ENCODE measurements at places on chromosomes 3 and 15. TPM values are rescaled to one million over a fixed set of nuclear protein-coding genes. Genes with fewer than 3 reads are reported as not detected.
A peak's percentile ranks its signal among the peaks of the same experiment; 100 is the strongest.

DNA sequence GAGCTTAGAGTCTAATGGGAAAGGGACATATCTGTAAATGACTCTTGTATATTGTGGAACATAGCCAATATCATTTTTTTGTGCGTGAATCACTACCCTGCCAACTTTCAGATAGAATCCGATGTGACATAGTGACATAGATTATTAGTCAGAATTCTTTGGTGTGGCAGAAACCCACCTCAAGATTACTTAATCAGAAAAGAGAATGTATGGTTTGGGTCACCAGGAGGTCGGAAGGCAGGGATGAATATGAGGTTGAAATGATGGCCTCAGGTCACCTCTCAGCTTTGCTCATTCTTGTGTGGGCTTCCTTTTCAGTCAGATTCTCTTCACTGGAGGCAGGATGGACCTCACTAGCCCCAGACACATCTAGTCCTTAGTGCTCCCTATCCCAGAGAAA is 41.4 kb downstream of the SNAPC5 start:
- DNase-seq = no peak

DNA sequence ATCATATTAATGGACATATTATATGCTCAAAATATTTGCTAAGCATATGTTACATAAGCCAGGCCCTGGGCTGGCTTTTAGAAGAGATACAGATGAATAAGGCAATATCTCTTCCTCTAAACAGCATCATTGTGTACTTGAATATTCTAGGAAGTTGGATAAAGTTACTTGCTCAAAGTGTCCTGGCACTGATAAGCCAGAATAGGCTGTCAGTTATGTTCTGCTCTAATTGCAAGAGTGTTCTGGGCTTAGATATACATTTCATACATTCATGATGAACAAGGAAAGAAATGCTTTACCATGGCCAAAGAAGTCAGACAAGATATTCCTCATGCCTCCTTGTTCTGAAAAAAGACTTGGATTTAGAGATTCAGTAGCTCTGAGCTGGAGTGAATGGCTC is 40.7 kb downstream of the KBTBD12 start:
- no peak for DNase-seq

DNA sequence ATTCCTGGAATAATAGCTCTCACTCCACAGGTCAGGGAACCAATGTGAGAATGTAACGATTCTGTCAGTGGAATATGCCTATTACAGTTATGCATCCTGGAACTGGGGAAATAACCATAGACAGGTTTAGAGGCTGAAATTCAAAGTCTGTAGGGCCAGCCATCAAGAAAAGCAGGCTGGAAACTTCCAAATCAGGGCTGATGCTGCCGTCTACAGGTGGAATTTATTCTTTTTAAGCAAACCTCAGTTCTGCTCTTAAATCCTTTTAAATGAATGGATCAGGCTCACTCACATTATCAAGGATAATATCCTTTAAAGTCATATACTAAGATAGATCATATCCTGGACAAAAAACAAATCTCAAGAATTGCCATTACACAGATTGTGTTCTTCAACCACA is 699.8 kb downstream of the NR2F2 start:
- DNase-seq = no peak

GRCh38 chr3:31357451-31357850 is 175.3 kb upstream of the STT3B start:
- no peak for DNase-seq

- DNase-seq = no peak
These were observed 15.1 kb downstream of the SH2D7 start for GRCh38 chr15:78107471-78107870.

GRCh38 chr3:46926871-46927717 is 49.5 kb downstream of the CCDC12 start:
- DNase-seq = peak; percentile 40

- DNase-seq = no peak
These were observed 83.6 kb upstream of the SPATA12 start for GRCh38 chr3:56976651-56977560.

GRCh38 chr15:78419367-78419766 is 18.6 kb upstream of the IREB2 start:
- DNase-seq = no peak

- DNase-seq = no peak
These were observed 80.3 kb downstream of the TFG start for GRCh38 chr3:100789579-100789978.

DNA sequence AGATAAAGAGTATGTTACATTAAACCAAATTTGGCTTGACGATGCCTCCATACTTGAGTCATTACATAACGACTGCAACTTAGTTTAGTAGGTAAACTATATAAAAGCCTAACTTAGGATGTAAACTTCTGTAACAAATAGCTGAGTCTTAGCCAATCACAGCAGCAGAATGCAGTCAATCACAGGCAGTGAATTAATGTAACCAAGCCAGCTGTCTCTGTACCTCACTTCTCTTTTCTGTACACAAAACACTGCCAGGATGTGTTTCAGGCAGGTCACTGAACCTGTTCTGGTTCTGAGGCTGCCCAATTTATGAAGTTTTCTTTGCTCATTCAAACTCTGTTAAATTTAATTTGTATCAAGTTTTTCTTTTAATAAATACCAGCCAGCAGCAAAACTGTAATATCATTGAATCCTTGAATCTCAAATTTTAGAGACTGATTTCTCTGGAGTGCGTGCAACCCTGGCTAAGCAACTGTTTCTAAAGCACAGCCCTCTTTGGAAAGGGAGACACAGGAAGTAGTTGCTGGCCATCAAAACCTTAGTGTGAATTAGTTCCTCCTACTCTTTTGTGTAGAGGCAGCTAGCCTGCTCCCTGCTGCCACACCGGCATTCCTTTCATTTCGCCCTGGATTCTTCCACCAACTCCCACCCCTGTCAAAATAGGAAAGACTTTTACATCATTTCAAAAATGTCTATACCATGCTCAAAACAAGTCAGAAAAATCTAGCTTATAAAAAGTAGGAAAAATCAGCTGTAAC is 15.2 kb downstream of the RFTN1 start:
- no peak for DNase-seq

DNA sequence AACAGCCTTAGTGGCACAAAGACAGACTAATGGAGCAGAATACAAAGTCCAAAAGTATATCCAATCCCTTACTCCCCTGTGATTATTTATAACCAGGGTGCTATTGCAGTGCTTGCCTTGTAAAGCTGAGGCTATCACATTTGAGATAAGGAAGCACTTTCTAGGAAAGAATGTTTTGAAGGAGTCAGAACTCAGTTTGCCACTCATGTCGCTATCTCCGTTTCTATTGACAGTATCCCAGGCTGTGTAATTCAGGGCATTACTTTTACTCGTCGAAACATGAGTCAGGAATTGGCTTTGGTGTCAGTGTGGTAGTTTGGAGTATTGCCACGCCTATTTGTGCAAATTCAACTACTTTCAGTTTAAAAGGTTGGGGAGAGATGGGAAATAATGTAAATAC is 78.4 kb downstream of the FBXL2 start:
- DNase-seq = no peak

- no peak for DNase-seq
These were observed 15.3 kb downstream of the SEC61A1 start for GRCh38 chr3:128067489-128067888.

DNA sequence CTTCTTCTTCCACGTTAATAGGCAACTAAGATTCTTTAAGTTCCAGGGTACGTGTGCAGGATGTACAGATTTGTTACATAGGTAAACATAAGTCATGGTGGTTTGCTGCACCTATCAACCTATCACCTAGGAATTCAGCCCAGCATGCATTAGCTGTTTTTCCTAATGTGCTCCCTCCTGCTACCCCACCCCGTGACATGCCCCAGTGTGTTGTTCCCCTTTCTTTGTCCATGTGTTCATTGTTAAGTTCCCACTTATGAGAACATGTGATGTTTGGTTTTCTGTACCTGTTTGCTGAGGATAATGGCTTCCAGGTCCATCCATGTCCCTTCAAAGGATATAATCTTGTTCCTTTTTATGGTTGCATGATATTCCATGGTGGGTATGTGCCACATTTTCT is 21.1 kb downstream of the GTF2A2 start:
- DNase-seq = no peak

DNA sequence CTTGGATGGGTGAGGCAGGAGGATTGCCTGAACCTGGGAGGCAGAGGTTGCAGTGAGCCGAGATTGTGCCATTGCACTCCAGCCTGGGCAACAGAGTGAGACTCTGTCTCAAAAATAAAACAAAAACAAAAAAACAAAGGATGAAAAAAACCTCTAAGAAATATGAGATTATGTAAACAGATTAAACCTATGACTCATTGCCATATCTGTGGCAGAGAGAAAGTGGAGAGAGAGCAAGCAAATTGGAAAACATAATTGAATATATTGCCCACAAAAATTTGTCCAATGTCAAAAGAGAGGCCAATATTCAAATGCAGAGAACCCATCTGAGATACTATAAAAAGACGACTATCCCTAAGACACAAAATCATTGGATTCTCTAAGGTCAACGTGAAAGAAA is 1106.0 kb downstream of the OTOL1 start:
- no peak for DNase-seq

- no peak for DNase-seq
These were observed 19.6 kb downstream of the SLCO3A1 start for GRCh38 chr15:91873138-91873536.

GRCh38 chr3:98734735-98735134 is 28.4 kb upstream of the ST3GAL6 start:
- DNase-seq = no peak

- no peak for DNase-seq
These were observed 28.9 kb downstream of the IDH3A start for GRCh38 chr15:78178064-78178463.

GRCh38 chr3:184460276-184460675 is 80.4 kb downstream of the CHRD start:
- no peak for DNase-seq

- DNase-seq = no peak
These were observed 129.8 kb upstream of the MEF2A start for GRCh38 chr15:99435877-99436541.

DNA sequence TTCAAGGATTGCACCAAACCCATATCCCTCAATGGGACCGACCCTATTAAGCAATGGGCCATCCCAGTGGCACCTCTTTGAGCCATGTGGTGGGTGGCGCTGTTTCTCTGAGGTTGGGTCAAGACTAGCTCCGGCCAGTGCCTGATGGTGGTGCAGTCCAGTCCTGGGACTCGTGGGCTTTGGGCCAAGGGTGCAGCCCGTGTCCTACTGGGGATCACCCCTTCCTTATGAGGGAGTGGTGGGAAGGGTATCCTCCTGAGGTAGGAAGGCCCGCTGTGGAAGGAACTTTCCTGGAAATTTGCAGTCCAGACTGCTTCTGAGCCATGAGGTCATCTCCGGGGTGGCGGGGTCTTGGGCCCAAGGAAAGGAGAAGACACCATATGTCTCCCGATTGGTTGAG is 231.6 kb downstream of the SNRPN start:
- no peak for DNase-seq

- DNase-seq = no peak
These were observed 96.7 kb downstream of the DHX30 start for GRCh38 chr3:47899495-47900108.

Gene OGG1
- 33.4 TPM for total RNA-seq

Measured in breast epithelium (tissue), 4 donors.